ENCODE measurements at places on chromosomes 5 and 9.

- no peak for DNase-seq
Measured at GRCh38 chr5:53569453-53569852, 9.0 kb downstream of the NDUFS4 start.

- DNase-seq: no peak
Measured at GRCh38 chr5:120320626-120321025, 143.5 kb upstream of the PRR16 start.

DNA sequence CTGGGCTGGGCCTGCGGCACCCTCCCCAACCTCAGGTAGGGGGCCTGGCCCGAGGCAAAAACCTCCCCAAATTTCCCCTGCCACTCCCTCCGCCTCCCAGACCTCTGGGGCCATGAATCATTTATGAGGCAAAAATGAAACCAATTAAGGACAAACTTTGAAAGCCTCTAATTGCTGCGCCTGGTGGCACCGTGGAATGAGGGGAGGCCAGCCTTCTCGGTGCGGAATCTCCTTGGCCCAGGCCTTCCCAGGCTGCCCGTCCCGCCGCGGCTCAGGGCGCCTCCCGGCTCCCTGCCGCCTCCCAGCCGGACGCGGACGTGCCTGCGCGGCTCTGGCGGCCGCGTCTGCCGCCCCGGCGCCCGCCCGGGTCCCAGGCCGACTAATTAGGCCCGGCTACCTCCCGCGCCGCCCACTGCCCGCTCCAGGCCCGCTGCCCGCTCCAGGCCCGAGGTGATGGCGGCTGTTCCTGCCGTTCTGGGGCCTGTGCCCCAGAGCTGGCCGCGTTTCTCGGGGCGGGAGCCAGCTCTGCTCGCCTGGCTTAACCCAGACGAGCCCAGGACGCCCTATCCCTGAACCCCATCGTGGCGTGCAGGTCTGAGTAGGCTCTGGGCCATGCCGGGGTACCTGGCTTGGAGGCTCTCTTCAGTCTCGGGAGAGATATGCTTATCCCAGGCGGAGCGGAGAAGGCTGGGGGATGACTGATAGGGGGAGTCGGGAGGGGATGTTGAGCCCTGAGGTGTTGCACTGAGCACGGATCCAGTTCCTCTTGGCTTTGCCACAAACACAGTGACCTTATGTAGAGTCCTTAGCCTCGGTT, 20.1 kb downstream of the CXXC5 start:
- no peak for DNase-seq

DNA sequence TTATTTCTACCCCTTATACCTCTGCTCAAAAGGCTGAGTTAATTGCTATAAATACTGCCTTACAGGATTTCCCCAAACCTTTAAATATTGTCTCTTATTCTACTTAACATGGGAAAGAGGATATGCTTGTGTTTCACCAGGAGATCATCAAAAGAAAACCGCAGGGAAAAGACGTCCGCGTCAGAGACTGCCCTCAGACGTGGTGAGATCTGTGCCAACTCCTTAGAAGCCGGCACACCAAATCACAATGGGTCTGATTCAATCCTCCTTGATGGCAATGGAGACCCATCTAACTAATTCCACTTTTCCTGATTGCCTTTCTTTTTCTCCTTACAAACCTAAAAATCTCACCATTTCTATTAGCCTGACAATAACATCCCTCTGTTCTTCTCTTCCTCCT, 55.0 kb downstream of the SH3PXD2B start:
- DNase-seq: no peak

DNA sequence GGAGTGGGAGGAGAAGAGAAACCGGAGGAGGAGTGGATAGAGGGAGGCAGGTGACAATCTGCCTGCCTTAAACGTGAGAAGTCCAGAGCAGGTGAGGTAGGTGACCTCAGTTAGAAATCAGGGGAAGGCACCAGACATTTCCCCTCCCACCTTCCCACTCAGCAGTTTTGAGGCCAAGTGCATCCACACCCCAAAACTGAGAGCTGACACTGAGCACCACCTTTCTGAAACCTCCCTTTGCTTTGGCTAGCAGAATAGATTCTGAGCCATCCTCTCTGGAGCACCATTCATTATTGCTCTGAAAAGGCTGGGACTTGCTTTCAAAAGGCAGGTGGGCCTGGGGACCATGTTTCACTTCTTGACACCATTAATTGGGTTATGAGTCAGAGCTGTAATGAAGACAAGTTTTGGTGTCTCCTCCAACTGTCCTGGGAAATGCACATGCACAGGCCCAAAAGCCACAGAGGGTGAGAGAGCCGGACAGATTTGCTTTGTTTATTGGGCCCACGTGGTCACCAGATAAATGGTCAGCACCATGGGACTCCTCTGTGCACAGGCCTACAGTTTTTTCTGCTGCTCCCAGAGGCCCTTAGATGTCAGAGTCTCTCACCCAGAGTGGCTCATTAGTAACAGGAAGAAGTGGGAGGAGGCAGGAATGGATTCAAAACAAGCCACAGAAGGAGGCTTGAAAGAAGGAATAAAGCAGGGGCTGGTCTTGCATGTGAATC, 314.7 kb downstream of the TLE1 start:
- no peak for DNase-seq

GRCh38 chr5:78634634-78635033, 13.9 kb downstream of the LHFPL2 start:
- no peak for DNase-seq

GRCh38 chr5:1447671-1448361, 2.6 kb upstream of the SLC6A3 start:
- peak; percentile 8 for DNase-seq

DNA sequence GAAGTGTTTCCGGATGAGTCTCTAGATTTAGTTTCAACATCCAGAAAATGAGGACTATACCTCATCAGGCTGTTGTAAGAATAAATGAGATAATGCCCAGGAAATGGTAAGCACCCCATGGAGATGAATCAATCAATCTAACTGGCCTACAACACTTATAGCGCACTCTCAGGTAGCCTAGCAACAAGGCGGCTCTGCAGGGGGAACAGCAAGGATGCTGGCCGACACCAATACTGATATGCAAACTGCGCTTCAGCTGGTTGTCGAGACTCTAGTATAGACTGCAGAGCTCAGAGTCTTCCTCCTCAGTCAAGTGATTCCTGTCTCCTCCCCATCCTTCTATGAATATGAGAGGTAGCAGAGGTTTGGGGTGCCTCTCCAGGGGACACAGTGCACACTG, 218.8 kb upstream of the WWC1 start:
- DNase-seq: no peak

DNA sequence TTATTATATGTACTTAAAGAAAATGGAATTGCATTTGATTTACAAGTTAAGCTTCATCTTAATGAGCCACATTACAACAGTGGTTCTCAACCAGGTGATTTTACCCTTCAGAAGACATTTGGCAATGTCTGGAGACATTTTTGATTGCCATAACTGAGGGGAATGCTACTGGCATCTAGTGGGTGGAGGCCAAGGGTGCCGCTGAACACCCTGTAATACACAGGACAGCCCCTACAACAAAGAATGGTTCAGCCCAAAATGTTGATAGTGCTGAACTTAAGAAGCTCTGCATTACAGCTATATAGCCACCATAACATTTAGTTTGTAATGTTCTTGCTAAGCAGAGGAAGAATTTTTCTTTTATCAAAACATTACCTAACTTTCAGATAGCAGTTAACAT, 103.1 kb downstream of the PAM start:
- no peak for DNase-seq
